ENCODE measurements at places on chromosomes 11 and 22.

GRCh38 chr11:86245369-86246292 is 1.1 kb downstream of the EED start:
- ATAC-seq = no peak

DNA sequence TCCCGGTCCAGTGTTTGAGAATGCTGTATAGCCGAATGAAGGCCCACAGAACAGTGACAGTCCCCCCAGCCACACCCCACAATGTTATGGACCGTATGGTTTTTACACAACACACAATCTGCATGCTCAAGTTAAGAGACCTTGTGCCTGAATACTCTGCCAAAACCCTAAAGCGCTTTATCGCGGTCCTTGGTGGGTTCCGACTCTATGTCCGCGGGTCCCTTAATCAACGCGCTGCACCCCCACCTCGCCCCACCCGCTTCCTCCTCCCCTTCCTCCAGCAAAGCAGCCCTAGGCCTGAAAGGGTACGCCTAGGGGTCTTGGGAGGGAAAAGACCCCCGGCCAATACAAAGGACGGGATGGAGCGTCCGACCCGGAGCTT is 442 bp downstream of the COPB1 start:
- ATAC-seq = peak; percentile 53

GRCh38 chr22:46654426-46654825 is 34.2 kb downstream of the GRAMD4 start:
- no peak for ATAC-seq

DNA sequence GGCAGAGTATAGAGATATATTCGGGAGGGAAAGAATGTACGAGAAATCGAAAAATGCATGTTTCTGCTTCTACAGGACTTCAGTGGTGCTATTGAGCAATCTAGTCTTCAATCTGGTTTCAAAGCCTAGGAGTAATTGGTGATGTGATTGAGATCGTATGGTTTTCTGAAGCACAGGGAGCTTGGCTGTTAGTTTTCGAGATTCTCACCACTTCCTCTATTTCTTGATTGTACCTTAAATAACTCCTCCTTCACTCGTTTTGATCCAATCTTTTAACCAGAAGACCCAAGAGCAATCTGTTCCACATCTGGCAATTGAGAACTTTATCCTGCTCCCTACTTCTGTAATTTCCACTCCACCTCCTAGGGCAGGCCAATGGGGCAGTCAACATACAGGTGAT is 518 bp downstream of the CCDC179 start:
- ATAC-seq = no peak

DNA sequence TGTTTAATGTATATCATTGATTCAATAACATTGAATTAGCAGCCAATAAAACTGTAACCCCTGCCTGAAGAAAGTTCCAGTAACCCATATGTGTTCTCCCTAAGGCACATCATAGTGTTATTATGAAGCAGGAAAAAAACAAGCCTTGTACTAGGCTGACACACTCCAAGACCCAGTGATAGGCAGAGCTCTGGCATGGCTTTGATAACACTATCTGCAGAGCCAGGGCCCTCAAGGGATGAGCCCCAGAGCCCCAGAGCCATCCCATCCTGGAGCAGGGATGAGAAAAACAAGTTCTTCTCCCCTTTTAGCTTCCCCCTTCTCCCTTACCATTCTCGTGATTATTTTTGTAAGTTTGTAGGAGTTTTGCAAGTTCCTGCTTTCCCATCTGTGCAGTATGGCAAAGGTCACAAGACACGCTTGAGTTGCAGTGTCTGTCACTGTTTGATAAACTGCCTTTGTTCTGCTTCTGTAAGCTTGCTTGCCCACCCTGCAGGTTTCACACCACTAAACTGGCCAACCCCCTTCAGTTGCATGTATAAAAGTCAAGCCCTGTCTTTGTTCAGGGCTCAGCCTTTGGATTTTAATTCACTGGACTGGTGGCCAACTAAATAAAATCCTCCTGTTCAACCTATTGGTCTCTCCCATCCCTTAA is 22.3 kb upstream of the GUCY1A2 start:
- no peak for ATAC-seq

Measured in gastroesophageal sphincter (tissue), 4 donors.